A549 treated with dexamethasone at 1 μM for 4 hours (cell line): ENCODE measurements at places on chromosomes 7 and 10. TPM values are rescaled to one million over a fixed set of nuclear protein-coding genes. Genes with fewer than 3 reads are reported as not detected.

LIPM gene
- total RNA-seq: not detected in 5 replicates

CACNB2 gene
- total RNA-seq: not detected in 5 replicates

TDRD1 gene
- not detected in 5 replicates for total RNA-seq

SPDYE1 gene
- total RNA-seq: not detected in 5 replicates
